ENCODE measurements at places on chromosomes 1 and 21. TPM values are rescaled to one million over a fixed set of nuclear protein-coding genes. Genes with fewer than 3 reads are reported as not detected.

DNA sequence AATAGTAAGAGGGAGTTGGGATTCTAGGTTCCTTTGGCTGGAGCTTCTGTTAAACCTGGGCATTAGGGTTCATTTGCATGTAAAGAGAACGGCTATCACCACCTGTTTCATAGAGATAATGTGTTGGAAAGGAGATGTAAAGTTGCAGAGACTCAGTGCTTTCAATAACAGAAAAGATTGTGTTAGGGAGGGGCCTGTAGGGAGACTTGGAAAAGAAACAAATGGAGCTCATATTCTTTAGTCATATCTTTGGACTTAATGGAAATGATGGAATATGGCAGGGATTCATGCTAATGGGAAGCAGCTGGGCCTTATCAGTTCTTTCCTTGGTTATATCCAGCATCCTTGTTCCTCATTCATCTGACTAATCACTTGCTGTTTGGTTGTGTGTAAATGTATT, 144.9 kb downstream of the CD247 start:
- no peak overlapping the region for H3K27ac ChIP-seq
- H3K27me3 ChIP-seq: no peaks in the 10 kb centered on the region
- no peak overlapping the region for H3K4me3 ChIP-seq
- H3K36me3 ChIP-seq: no peaks in the 10 kb centered on the region
- DNase-seq: no peak
- no peaks in the 10 kb centered on the region for H3K4me1 ChIP-seq

- no peaks in the 10 kb centered on the region for H3K36me3 ChIP-seq
- H3K27ac ChIP-seq: no peak overlapping the region
- no peak overlapping the region for H3K4me3 ChIP-seq
- no peak for DNase-seq
Measured at GRCh38 chr1:153262462-153263157, 3.1 kb downstream of the LORICRIN start.

GRCh38 chr1:40383095-40383487, 9.6 kb downstream of the SMAP2 start:
- no peaks in the 10 kb centered on the region for H3K27me3 ChIP-seq
- H3K36me3 ChIP-seq: no peaks in the 10 kb centered on the region
- H3K4me3 ChIP-seq: no peak overlapping the region
- peaks cover 33% of the 10 kb centered on the region for H3K4me1 ChIP-seq
- DNase-seq: peak; percentile 15

GRCh38 chr1:14083706-14084105, 383.7 kb downstream of the PRDM2 start:
- no peaks in the 10 kb centered on the region for H3K27me3 ChIP-seq
- no peak overlapping the region for H3K27ac ChIP-seq
- no peaks in the 10 kb centered on the region for H3K4me1 ChIP-seq
- no peaks in the 10 kb centered on the region for H3K36me3 ChIP-seq
- no peak overlapping the region for H3K4me3 ChIP-seq

GRCh38 chr1:81812712-81813111, 12.0 kb downstream of the ADGRL2 start:
- H3K27ac ChIP-seq: peak overlapping the region; percentile 35
- H3K27me3 ChIP-seq: no peaks in the 10 kb centered on the region
- peaks cover 39% of the 10 kb centered on the region for H3K4me1 ChIP-seq
- no peak for DNase-seq
- no peaks in the 10 kb centered on the region for H3K36me3 ChIP-seq

- H3K4me3 ChIP-seq: no peak overlapping the region
- no peaks in the 10 kb centered on the region for H3K36me3 ChIP-seq
- H3K27me3 ChIP-seq: no peaks in the 10 kb centered on the region
- peaks cover 8% of the 10 kb centered on the region for H3K4me1 ChIP-seq
- peak overlapping the region; percentile 16 for H3K27ac ChIP-seq
Measured at GRCh38 chr21:16305686-16306085, 575.9 kb downstream of the USP25 start.

DNA sequence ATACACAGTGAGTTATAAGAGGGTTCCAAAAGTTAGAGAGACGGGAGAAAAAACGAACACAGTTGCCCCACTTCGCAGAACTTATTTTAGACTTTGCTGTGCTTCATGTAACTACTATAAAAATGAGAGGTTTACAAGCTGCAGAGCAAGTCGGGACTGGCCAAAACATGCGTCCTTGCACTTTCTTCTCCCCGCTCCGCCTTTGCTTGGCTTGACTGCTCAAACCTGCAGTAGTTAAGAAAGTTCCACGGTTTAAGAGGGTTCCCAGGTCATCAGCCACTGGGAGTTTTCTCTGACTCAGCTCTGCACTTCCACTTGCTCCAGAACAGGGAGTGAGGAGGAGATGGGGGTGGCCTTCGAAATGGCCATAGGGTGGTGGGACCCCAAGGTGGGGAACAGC, 36.2 kb downstream of the CLIC6 start:
- peak; percentile 18 for DNase-seq
- no peaks in the 10 kb centered on the region for H3K27me3 ChIP-seq
- peaks cover 2% of the 10 kb centered on the region for H3K36me3 ChIP-seq
- peaks cover 16% of the 10 kb centered on the region for H3K4me1 ChIP-seq
- no peak overlapping the region for H3K4me3 ChIP-seq

DNA sequence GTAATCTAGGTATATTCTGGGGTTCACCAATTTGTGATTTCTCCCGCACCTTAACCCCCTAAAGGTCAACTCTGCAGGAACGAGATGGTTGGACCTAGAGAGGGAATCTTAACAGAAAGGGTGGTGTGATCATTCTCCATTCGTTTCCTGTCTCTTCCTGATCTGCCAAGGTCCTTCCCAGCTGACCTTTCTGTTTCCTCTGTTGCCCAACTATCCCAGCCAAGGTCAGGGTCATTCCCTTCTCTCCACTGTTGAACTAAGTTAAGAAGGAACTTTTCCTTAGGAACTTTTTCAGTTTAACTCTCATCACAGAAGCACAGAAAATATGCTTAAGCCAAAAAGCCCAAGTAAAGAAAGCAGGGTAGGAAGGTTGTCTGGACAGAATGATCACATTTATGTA, 49.3 kb downstream of the KAZN start:
- no peak overlapping the region for H3K4me3 ChIP-seq
- peaks cover 10% of the 10 kb centered on the region for H3K4me1 ChIP-seq
- no peaks in the 10 kb centered on the region for H3K36me3 ChIP-seq
- H3K27ac ChIP-seq: no peak overlapping the region
- DNase-seq: no peak
- no peaks in the 10 kb centered on the region for H3K27me3 ChIP-seq

DNA sequence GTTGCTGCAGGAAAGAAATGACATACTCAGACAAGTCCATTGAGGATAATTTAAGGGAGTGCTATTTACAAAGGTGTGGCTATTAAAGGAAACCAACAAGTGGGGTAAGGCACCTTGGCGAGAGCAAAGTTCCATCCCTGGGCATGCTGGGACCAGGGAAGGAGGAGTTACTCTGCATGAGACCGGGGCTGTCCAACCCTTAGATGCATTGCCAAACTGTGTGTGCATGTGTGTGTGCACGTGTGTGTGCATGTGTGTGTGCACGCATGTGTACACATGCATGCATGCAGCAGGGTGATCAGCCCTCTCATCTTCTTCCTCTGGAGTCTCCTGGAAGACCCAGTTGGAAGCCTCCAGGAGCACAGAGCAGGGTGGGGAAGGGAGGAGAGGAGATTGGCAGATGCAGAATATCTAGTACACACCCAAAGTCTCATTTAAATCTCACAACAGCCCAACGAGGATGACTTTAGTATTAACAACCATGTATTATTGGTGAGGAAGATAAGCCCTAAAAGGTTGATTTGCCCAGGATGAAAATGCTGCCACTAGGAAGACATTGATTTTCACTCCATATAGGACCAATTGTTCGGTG, 72.2 kb upstream of the CD34 start:
- no peak overlapping the region for H3K27ac ChIP-seq
- no peaks in the 10 kb centered on the region for H3K27me3 ChIP-seq
- H3K4me1 ChIP-seq: no peaks in the 10 kb centered on the region
- no peaks in the 10 kb centered on the region for H3K36me3 ChIP-seq
- DNase-seq: no peak

GRCh38 chr1:44076066-44076465, 42.6 kb upstream of the KLF17 start:
- H3K36me3 ChIP-seq: no peaks in the 10 kb centered on the region
- no peaks in the 10 kb centered on the region for H3K27me3 ChIP-seq
- H3K4me1 ChIP-seq: no peaks in the 10 kb centered on the region
- no peak overlapping the region for H3K4me3 ChIP-seq
- H3K27ac ChIP-seq: no peak overlapping the region

DNA sequence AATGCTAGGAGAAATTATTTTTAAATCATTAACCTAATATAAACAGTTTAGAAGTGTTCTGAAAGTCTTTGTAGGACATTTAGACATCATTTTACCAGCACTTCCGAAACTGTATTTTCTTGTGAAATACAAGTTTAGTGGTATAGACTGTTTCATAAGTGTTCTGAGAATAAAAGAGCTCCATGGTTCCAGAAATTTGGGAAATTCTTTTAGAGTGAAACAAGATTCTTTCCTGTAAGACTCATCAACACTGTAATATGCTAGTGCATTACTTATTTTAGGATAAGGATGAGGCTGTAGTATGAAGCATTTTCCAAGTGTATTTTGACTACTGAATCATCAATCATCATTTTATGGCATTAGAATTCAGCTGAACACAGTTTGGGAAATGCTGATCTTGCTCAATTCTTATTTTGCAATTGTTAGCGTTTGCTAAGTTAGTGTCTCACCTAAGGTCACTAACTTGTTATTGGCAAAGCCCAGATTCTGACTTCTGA, 73.4 kb downstream of the CEP350 start:
- peaks cover 11% of the 10 kb centered on the region for H3K36me3 ChIP-seq
- no peaks in the 10 kb centered on the region for H3K4me1 ChIP-seq
- H3K27me3 ChIP-seq: no peaks in the 10 kb centered on the region
- no peak overlapping the region for H3K27ac ChIP-seq
- H3K4me3 ChIP-seq: no peak overlapping the region
- no peak for DNase-seq

DNA sequence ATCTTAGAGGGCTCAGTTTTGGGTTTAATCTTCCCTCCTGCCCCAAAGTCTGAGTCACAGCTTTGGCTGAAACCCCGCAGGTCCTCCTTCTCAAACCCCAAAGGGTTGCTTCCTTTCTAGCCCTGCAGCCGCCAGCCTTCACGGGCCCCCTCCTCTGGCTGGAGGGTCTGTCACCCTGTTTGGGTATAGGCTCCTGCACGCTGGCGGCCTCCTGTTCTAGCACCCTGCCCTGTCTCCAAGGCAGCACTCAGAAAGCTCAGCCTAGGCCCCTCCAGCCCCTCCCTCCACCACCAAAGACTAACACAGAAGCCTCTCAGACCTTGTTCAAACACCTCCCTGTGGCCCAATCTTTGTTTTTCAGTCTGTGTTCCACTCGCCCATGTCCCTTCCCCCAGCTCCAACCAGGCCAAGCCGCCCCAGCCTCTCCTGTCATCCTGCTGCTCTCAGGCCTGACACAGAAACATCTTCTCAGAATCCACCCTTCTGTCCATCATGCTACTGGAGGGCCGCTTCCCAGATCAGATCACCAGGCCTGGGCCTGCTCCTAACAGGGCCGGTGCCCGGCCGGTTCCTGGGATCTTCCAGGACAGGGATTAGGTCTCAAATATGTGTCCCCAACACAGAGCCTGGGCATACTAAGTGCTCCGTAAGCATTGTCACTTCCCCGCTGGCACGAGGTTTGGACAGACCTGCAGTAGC, 35.6 kb downstream of the HTR6 start:
- no peak for DNase-seq
- H3K4me3 ChIP-seq: no peak overlapping the region
- H3K27ac ChIP-seq: no peak overlapping the region
- H3K27me3 ChIP-seq: no peaks in the 10 kb centered on the region
- no peaks in the 10 kb centered on the region for H3K4me1 ChIP-seq

- H3K27me3 ChIP-seq: no peaks in the 10 kb centered on the region
- H3K27ac ChIP-seq: no peak overlapping the region
- no peak overlapping the region for H3K4me3 ChIP-seq
- H3K36me3 ChIP-seq: no peaks in the 10 kb centered on the region
Measured at GRCh38 chr1:6080469-6080868, 34.8 kb downstream of the KCNAB2 start.

DNA sequence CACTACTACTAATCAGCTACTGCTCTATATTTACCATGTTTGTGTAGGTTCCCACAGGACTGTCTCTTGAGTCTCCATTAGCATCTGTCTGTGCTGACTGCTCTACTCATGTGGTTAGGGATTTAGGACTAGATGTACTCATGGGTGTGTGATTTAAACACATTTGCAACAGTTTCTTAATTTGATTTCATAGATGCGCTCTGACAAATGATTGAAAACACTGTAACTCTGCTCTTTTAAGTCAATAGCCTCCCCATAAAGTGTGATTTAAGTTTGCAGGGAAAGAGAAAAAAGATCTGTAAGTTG, 809.3 kb downstream of the NCAM2 start:
- DNase-seq: no peak
- no peaks in the 10 kb centered on the region for H3K27me3 ChIP-seq
- H3K4me3 ChIP-seq: no peak overlapping the region
- H3K4me1 ChIP-seq: no peaks in the 10 kb centered on the region

DNA sequence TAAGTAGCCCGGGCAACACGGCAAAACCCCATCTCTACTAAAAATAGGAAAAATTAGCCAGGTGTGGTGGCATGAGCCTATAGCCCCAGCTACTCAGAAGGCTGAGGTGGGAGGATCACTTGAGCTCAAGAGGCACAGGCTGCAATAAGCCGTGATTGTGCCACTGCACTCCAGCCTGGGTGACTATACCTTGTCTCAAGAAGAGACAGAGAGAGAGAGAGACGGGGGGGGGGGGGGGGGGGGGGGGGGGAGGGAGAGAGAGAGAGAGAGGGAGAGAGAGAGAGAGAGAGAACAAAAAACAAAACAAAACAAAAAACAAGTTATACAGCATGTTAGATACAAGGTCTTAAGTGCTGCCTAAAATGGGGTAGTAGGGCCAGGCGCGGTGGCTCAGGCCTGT, 77.8 kb upstream of the ZNF281 start:
- peak; percentile 46 for DNase-seq
- no peak overlapping the region for H3K4me3 ChIP-seq
- H3K4me1 ChIP-seq: no peaks in the 10 kb centered on the region
- H3K27ac ChIP-seq: no peak overlapping the region
- H3K36me3 ChIP-seq: no peaks in the 10 kb centered on the region

GRCh38 chr1:205343431-205344065, 13.2 kb downstream of the KLHDC8A start:
- no peaks in the 10 kb centered on the region for H3K36me3 ChIP-seq
- peak; percentile 43 for DNase-seq
- H3K27me3 ChIP-seq: no peaks in the 10 kb centered on the region

- H3K27ac ChIP-seq: no peak overlapping the region
- H3K36me3 ChIP-seq: no peaks in the 10 kb centered on the region
- no peaks in the 10 kb centered on the region for H3K4me1 ChIP-seq
- H3K4me3 ChIP-seq: no peak overlapping the region
- H3K27me3 ChIP-seq: no peaks in the 10 kb centered on the region
Measured at GRCh38 chr1:219109424-219110018, 64.2 kb upstream of the LYPLAL1 start.

MYOG gene
- not detected for total RNA-seq

RCC2 gene
- total RNA-seq: 35.1 TPM

PRAMEF5 gene
- total RNA-seq: not detected

USP33 gene
- 96.2 TPM for total RNA-seq

ASH1L gene
- total RNA-seq: 95.5 TPM

AVPR1B gene
- total RNA-seq: not detected

UMODL1 gene
- total RNA-seq: not detected

ATP1A4 gene
- total RNA-seq: not detected

LCE2C gene
- not detected for total RNA-seq
